ENCODE measurements at places on chromosomes 6 and 20. TPM values are rescaled to one million over a fixed set of nuclear protein-coding genes. Genes with fewer than 3 reads are reported as not detected.

SIGLEC1 gene
- 3.2 TPM for total RNA-seq

LGSN gene
- total RNA-seq: not detected

FAM209B gene
- total RNA-seq: not detected

PRDM13 gene
- not detected for total RNA-seq

ACSS1 gene
- total RNA-seq: 11.1 TPM

MYLK2 gene
- 1.7 TPM for total RNA-seq

FGD2 gene
- 12.8 TPM for total RNA-seq

HLA-DRB1 gene
- total RNA-seq: 10.2 TPM
